ENCODE measurements at places on chromosomes 5 and 9.

GRCh38 chr9:84941792-84942191, 272.3 kb downstream of the NTRK2 start:
- DNase-seq = no peak

- DNase-seq = no peak
These were observed 45.9 kb downstream of the SUSD1 start for GRCh38 chr9:112129246-112129645.

DNA sequence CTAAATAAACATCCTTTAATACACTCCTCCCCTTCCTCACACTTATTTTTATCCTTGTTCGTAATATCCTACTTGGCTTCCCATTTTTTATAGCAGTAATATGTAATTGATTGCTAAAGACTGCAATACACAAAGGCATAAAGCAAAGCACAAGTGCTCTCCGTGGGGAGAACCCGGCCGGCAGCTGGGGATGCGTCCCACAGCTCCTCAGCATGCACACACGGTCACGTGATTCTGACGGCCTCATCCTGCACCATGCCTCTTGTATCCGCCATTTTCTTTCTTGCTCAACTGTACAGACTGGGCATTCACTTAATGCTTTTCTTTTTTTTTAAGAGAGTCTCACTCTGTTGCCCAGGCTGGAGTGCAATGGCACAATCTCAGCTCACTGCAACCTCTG, 2.8 kb downstream of the BRD3OS start:
- no peak for DNase-seq

DNA sequence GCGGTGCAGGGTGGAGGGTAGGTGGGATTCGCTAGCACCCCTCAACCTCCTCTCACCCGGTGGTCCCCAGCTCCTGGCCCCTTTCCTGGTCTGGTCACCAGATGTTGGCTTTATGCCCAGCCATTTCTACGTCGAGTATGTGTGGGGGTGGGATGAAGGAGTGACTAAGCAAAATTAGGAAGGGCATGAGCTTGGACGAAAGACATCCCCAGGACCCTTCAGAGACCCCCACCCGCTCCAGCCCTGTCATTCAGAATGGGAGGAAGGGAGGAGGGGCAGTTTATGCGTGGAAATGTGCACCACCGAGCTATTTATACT, 742 bp downstream of the BHMT2 start:
- no peak for DNase-seq

DNA sequence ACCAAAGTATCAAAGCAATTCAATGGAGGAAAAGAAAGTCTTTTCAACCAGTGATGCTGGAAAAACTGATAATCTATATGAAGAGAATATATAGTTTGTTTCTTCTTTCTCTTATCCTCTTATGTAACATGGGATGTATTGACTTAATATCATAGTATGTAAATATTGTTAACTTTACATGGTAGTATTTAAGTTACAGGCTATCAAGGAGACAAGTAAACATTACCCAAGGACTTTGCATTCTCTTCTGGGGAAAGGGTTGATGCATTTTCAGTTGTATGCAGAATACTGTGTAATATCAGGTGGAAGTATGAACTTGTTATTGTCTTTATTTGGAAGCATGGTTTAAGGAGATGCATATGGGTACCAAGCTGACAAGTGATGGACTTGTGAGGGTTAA, 9.1 kb upstream of the ARHGEF37 start:
- DNase-seq = no peak

DNA sequence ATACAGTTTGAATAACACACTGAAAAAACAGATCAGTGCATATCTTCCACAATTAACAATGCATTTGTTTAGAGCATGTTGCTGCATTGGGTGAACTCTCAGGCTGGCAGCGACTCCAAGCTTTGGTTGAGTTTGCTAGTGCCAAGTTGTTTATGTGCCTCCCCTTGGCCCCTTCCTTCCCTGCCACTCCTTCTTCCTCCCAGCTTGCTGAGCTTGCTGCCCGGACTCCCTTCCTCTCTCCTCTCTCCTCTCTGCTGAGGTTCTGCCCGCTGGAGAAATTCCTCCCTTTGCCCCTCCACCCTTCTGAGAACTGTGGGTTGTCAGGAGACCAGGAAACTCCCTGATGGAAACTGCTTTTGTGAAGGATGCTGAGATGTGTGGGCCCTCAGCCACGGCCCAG, 247.3 kb downstream of the PDZD2 start:
- DNase-seq = no peak

GRCh38 chr9:131682261-131682660, 57.6 kb downstream of the RAPGEF1 start:
- DNase-seq = no peak
